ENCODE measurements at places on chromosomes 2 and 18.
A peak's percentile ranks its signal among the peaks of the same experiment; 100 is the strongest.

DNA sequence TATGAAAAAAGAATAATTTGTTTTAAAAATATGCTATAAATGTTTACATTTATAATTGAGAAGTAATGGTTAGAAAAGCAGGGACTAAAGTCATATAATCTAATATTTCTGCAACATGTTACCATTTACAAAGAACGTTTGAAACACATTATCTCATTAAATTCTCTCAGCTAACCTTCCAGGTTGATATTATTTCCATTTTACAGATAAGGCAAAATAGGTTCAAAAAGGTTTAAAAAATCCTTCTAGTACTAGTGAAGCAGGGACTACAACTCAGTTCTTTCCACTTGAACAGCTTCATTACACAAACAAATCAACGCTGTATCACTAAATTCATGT is 875 bp downstream of the FASTKD1 start:
- H3K4me1 ChIP-seq: peaks cover 14% of the 10 kb centered on the region
- peak overlapping the region; percentile 95 for H3K4me3 ChIP-seq
- H3K27ac ChIP-seq: peak overlapping the region; percentile 91
- no peaks in the 10 kb centered on the region for H3K36me3 ChIP-seq

- H3K27me3 ChIP-seq: no peaks in the 10 kb centered on the region
- peak overlapping the region; percentile 91 for H3K27ac ChIP-seq
- peaks cover 74% of the 10 kb centered on the region for H3K4me1 ChIP-seq
- H3K36me3 ChIP-seq: peaks cover 6% of the 10 kb centered on the region
- peak overlapping the region; percentile 50 for H3K4me3 ChIP-seq
- DNase-seq: no peak
Measured at GRCh38 chr2:157838442-157839161, 37.5 kb downstream of the ACVR1 start.

- H3K27ac ChIP-seq: no peak overlapping the region
- H3K27me3 ChIP-seq: no peaks in the 10 kb centered on the region
- DNase-seq: no peak
- H3K4me3 ChIP-seq: no peak overlapping the region
Measured at GRCh38 chr2:193240752-193241151, 1046.0 kb upstream of the TMEFF2 start.

DNA sequence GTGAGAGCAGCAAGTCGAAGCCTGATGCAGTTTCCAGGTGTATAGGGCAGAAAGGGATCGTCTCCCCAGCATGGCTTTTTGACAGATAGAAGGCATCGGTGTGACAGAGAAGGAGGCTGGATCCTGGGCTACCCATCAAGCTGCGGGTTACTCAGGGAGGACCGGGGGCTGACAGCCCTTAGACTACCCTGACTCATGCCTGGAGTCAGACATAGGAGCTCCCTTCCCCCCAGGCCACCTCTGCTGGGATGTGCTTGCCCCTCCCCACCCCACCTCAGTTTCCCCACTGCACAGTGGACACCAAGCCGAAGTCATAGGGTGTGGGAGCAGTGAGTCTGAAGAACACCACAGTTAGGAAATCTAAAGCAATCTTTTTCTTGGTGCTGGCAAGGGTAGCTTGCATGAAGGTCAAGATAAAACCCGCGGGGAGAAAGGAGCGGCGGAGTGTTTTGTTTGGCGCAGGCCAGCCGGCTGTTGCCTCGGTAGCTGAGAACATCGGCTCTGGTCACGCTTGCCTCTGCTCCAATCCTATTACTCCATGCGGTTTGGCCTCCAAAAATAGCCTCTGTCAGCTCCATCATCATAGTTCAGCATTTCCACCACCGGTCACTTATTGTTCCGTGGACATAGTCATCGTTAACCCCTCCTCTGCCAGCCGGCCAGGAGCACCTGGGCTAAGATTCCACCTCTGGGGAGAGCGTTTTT is 169.2 kb upstream of the GLI2 start:
- peaks cover 20% of the 10 kb centered on the region for H3K4me1 ChIP-seq
- H3K36me3 ChIP-seq: no peaks in the 10 kb centered on the region
- DNase-seq: no peak
- H3K27ac ChIP-seq: no peak overlapping the region
- peaks cover 25% of the 10 kb centered on the region for H3K27me3 ChIP-seq

Measured in osteocyte (in vitro differentiated cells).